ENCODE measurements at places on chromosomes 3 and 15.

- DNase-seq: no peak
Measured at GRCh38 chr15:74967670-74968069, 11.1 kb upstream of the RPP25 start.

GRCh38 chr3:48466386-48467109, 20.0 kb downstream of the ATRIP start:
- DNase-seq: no peak

DNA sequence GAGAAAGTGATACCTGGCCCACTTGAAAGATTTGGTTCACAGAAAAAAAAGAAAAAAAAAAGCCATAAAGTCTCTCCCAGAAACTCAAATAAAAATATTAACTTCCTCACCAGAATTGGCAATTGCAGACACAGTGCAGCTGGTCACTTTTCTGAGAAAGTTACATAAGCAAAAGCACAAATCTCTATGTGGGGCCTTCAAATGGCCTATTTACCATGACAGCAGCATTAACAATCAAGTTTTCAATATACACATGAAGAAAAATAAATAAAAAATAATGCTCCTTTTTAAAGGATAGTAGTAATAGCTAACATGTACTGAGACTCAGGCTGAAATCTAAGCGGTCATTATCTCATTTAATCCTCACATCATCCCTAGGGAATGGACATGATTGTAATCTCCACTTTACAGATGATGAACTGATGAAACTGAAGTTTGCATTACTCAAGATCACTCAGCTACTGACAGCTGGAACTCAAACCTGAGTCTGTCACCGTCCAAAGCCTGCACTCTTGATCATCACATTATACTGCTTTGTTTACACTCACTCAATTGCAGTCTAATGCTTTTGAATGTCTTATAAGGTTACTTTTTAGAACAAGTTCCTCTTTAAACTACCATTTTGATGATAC, 3.3 kb downstream of the NPTN start:
- DNase-seq: no peak

- no peak for DNase-seq
Measured at GRCh38 chr15:47186075-47186474, 531.2 kb upstream of the SEMA6D start.

- no peak for DNase-seq
Measured at GRCh38 chr3:42668793-42669217, 15.3 kb downstream of the ZBTB47 start.

DNA sequence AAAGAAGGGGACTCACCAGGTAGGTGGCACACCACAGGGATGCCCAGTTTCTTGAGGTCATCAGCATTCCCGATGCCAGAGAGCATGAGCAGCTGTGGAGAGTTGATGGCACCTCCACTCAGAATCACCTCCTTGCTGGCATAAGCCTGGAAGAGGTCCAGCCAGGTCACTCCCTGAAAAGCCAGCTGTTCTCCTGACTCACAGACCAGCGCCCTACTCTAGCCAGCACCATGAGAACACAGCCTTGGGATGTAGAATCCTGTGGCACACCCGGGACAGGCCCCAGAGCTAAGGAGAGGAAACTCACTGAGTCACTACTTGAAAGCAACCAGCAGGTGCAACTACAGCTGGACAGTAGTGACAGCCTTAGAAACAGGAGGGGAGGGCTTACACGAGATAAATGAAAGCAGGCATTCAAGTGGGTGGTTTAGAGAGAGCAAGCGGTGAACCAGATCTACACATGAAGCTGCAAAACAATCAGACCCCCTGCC, 24.5 kb downstream of the CHDH start:
- no peak for DNase-seq

DNA sequence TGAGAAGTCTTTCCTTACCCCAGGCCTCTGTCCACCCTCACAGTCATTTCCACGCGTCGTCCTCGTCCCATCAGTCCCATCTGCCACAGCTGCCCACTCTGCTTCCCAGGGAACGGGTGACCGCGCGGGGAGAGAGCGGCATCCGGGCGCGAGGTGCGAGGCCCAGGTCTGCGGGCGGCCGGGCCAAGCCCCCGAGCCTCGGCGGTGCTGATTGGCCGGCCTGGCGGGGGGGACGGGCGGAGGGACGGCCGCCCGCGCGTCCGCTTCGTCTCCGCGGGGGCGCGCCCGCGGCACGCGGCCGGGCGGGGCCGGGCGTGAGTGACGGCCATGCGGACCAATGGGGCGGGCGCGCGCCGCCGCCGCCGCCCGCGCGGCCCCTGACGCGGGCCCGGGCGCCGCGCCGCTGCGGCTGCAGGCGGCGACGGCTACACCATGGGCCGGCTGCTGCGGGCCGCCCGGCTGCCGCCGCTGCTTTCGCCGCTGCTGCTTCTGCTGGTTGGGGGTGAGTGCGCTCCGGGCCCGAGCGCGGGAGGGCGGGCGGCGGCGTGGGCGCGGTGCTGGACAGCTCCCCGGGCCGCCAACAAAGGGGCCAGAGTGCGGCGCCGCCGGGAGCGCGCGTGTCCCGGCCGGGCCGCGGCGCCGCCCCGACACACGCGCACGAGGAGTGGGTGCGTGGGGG, at the start of gene PODXL2:
Gene PODXL2, plus strand, starts transcription at position 398 of the 679 bp plus-strand sequence. Its CDS starts 35 bp downstream, at position 433.
- peak; percentile 77 for DNase-seq

DNA sequence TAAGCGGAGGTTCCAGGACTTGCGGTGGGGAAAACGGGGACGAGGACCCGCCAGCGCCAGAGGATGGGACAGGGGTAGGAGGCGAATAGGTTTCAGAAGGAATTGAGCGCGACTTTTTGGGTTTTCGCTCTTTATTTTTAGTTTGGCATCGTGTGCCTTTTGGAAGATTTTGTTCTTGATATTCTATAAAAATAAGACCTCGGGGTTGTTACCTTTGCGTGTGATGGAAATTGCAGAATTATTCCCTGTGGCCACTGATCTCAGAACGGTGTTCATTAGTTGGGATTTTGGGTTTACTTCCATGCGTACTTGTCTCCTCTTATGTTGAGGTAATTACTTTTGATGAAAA, 453 bp upstream of the CCDC14 start:
- DNase-seq: no peak

GRCh38 chr3:113660896-113661295, 35.5 kb downstream of the USF3 start:
- DNase-seq: no peak
